ENCODE measurements at places on chromosomes 1 and 21.
A peak's percentile ranks its signal among the peaks of the same experiment; 100 is the strongest.

DNA sequence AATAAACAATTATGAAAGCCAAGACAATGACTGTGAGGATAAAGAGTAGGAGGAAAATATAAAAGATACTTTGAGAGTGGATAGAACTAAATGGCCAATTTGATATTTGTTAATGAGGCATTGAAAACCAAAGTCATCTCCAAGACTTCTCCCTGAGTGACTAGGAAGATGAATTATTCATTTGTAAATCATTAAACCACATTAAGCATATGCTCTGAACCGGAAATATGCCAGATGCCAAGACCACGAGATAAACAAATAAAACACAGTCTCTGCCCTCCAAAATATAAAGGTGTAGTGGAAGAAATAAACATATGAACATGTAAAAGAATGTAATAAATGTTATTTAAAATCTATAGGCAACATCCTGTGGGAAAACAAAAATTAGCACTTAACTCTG, 78.8 kb downstream of the MRPL39 start:
- no peak for ATAC-seq

DNA sequence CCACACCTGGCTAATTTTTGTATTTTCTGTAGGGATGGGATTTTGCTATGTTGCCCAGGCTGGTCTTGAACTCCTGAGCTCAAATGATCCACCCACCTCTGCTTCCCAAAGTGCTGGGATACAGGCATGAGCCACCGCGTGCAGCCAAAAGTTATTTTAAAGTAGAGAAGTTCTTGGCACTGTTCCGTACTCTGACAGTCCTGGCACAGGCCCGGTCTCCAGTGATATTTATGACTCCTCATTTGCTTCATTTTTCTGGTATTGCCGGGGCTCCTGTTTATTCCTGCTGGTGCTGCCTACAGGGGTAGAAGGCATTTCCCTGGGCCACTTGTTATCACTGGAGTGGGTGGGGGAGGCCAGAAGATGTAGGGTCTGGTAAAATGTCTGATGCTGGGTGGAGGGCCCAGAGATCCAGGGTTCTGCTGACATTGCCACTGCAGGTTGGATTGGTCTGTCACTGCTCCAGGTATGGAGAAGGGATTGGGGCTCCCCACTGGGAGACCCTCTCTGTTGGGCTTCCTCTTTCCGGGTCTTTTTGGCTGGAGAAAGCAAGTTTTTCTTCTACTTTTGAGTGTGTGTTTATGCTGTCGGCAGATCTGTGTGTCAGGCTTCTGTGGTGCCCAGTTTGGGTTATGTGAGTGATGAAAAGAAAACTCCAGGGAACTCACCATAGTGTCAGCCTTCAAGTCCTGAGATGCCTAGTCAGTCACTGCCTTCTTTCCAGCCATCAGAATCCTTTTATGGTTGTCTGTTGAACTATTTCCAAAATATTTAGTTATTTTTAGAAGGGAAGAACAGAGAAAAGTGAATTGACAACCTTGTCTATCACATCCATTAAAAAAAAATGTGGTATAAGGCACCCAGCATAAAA, 4.5 kb downstream of the MROH7 start:
- no peak for ATAC-seq

DNA sequence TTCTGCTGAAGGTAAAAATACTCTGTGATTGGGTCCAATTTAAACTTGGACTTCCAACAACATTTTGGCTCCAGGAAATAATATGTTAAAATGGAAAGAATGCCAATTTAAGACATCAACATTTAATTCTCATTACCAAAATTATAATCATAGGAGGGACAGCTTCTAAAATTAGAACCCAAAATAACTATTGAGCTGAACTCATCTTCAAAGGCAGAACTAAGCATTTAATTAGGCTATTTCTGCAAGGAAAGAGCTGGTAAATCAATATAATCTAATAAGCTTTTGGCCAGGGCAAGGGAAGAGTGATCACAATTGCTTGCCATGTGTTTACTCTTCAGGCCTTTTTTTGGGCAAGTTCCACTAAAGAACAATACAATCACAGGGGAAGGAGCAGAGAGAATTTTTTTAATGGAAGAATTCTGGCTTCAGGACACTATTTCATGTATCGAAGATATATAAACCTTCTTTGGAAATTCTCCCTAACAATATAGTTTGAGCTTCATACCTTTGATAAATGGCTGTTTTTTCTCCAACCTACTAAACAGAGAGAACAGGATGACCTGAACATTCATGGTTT, 133.1 kb upstream of the PTBP2 start:
- no peak for ATAC-seq

DNA sequence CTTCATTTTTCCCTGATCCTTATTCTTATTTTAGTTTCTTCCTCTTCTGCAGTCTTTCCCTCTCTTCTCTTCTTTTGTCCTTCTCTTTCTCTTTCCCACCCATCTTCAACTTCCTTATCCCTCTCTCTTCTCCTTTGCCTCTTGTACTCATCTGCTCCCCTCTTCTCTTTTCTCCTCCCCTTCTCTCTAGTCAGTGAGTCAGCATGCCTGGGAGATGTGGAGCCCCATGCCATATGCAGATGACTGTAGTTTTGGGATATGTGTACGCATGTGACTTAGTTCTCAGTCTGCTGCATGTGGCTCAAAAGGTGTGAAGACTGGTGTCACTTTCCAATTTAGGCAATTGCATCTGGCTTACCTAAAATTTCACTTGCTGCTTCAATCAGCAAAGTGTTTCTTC, 10.4 kb downstream of the DNAJC6 start:
- ATAC-seq = no peak

GRCh38 chr1:209646558-209646957, 5.7 kb downstream of the LAMB3 start:
- no peak for ATAC-seq

GRCh38 chr1:59733443-59734141, 81.2 kb upstream of the HOOK1 start:
- ATAC-seq = no peak

DNA sequence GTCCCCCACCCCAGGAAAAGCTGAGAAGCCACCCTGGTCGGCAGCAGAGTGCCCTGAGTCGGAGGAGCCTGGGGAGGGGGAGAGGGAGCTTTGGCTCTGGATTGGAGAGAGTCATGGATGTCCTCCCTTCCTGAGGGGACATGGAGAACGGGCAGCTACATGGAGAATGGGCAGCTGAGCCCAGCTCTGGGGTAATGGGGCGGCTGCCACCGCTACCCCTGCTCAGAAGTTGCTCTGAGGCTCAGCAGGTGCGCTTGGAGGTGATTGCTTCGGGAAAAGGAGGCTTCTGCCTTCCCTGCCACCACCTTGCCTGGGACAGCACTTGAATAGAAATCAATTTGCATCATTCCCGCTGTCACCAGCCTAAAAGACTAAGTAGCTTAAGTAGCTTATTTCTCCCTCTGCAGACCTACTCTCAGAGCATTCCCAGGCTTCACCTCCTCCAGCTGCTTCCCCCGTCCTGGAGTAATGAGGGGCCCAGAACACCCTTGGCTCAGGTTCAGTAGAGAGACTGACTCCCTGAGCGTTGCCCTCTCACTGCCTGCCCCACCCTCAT, 8.3 kb downstream of the DISP3 start:
- ATAC-seq = no peak

GRCh38 chr1:194004146-194004545, 817.7 kb upstream of the B3GALT2 start:
- ATAC-seq = no peak

DNA sequence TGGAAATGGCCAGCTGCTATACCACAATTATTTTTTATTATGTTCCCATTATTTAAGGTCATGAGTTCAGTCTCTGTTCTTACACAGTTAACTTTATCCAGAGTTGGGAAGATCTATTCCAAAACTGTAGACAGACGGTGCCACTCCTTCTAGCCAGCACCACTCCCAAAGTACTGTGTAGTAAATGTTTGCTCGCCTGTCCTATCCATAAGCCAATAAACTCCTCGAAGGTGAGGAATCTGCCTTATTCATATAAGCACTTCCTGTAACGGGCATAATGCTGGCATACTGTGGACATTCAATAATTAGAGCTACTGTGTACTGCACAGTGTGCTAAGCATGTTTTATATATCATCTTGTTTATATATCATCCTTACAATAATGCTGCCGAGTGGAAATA, 26.1 kb upstream of the STMN1 start:
- no peak for ATAC-seq

DNA sequence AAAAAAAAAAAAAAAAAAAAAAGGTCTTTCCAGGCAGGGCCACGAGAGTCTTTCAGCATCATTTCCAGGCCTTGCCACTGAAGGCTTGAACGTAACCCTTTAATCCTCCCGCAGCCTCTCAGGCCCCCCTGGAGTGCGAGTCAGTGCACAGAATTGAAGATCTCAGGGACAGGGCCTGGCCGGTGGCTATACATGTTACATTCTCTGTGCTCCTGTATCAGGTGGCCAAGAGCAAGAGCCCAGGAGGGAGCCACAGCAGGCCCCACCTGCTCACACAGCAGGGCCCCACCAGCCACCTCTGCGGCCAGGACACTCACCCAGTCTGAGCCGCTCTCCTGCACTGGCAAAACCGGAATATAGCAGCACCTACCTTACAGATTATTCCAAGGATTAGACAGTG, 34.1 kb upstream of the SLC25A33 start:
- ATAC-seq = no peak

DNA sequence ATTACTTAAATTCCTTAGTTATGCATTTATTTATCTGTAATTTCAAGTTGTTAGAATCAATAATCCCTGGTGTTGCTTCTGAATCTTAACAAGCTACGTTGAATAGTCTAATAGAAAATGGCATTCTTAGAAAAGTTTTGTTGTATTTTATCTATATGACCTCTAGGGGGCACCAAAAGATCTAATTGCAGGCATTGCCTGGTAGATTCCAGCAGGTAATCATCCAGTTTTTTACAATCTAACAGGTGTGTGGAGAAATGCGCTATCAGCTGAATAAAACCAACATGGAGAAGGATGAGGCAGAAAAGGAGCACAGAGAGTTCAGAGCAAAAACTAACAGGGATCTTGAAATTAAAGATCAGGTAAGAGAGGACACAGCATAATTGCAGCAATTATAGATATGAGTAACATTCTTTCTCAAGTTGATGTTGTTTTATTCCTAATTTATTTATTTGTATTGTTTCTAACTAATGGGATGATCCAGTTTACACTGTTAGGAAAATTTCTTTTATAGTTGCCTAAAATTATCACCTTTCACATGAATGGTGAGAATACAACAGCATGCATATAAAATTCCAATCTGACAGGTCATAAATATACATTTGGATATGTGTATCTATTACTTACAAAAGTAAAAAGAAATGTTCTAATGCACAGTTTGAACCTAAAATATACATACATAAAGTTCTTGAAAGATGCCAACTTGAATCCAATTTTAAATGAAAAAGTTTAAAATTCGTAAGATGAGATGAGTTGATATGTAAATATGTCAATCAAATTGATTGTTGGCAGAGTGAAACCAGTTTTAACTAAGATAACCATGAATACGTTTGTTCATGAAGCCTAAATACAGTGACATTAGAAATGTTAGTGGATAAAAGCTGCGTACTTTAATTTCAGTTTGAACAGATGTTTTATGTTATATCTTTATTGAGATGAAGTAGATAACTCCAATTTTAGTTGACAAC, 88.4 kb downstream of the SDCCAG8 start:
- no peak for ATAC-seq

GRCh38 chr1:170927955-170928840, 7.1 kb upstream of the MROH9 start:
- ATAC-seq = no peak

DNA sequence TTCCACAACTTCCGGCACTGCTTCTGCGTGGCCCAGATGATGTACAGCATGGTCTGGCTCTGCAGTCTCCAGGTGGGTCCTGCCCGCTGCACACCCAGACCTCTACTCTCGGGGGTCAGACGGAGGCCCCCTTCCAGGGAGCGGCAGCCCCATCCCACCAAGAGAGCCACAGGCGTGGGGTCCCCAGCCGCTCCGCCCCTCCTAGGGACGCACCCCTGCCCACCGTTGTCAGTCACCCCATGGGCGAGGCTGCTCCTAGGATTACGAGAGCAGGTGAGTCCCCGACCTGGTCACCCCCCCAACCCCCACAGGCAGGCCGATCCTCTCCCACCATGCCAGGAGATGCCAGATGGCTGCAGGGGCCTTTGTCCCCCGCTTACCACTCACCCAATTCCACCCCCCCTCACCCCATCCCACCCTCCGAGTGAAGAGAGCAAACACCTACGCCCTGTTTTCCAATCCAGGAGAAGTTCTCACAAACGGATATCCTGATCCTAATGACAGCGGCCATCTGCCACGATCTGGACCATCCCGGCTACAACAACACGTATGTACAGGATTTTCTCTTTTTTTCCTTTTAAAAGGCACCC, 107.0 kb downstream of the PDE9A start:
- no peak for ATAC-seq

GRCh38 chr1:5947978-5948680, 44.1 kb downstream of the NPHP4 start:
- no peak for ATAC-seq

- ATAC-seq = no peak
Observed at GRCh38 chr1:55827350-55827749, 612.2 kb upstream of the USP24 start.

DNA sequence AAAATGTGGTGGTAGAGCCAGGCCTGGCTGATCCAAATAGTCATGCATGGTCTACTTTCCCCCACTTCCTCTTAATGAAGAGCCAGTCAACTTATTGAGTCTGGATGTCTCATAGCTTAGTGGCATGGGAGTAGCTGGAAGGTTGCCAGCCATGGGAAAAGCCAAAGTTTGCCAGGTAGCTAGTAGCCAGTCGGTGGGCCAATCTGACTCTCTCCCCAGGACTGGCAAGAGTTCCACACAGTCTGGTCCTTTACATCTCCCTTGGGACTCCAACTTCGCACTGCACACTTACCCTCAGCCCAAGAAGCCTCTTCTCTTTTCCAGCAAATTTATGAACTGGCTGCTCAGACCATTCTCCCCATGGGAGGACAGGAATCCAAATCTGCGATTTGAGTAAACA, 8.3 kb downstream of the WARS2 start:
- ATAC-seq = no peak

GRCh38 chr1:248924696-248925532, 18.9 kb downstream of the PGBD2 start:
- ATAC-seq = peak; percentile 76

- no peak for ATAC-seq
Observed at GRCh38 chr1:55321942-55322341, 106.8 kb upstream of the USP24 start.

GRCh38 chr1:17065666-17066065, 11.8 kb upstream of the SDHB start:
- ATAC-seq = no peak

DNA sequence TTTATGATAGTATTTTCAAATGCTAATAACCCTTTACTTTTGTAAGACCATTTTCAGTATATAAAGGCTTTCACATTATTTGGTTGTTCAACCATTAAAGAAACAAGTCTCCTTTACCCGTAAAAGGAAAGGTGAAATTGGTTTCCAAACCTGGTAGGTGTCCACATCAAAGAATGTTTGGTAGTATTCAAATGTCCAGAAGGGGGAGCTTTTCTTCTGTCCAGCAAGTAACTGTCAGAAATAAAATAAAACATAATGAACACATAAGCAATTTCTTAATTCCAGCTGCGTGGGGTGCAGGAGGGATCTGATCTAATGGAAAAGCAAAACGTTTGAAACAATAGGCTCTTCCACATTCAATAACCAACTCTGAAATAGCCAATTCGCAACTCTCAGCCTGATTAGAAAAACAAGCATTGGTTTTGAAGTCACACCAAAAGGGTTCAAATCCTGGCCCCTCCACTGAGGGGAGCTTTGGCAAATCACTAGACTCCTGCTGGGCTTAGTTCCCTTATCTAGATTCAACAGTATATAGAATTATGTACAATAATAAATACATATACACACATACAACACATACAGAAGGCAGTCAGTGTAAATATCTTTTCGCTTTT, 11.0 kb downstream of the YIPF1 start:
- no peak for ATAC-seq

Measured in activated T-helper 17 cell treated with anti-CD3 and anti-CD28 coated beads, Interleukin-2, amount 50 U/mL, for 72 hours (primary cell).